ENCODE measurements at places on chromosomes 5 and 9. TPM values are rescaled to one million over a fixed set of nuclear protein-coding genes. Genes with fewer than 3 reads are reported as not detected.

IL9 gene
- total RNA-seq = not detected

EGFLAM gene
- total RNA-seq = 1.3 TPM

RFK gene
- 47.0 TPM for total RNA-seq

SLC6A19 gene
- not detected for total RNA-seq

PCDHB9 gene
- 11.9 TPM for total RNA-seq

PCYOX1L gene
- 13.1 TPM for total RNA-seq

SLC34A1 gene
- not detected for total RNA-seq

CTSL gene
- 20.3 TPM for total RNA-seq

CTXN3 gene
- 0.63 TPM for total RNA-seq

PSMD5 gene
- 31.6 TPM for total RNA-seq

CEMIP2 gene
- total RNA-seq = 123 TPM

INSL6 gene
- total RNA-seq = not detected

ANKRD18A gene
- 8.1 TPM for total RNA-seq

INSYN2B gene
- total RNA-seq = 2.2 TPM

TMEM174 gene
- total RNA-seq = not detected

HSDL2 gene
- 11.6 TPM for total RNA-seq

SURF1 gene
- total RNA-seq = 10.6 TPM

SPATA31A3 gene
- total RNA-seq = not detected

STK10 gene
- total RNA-seq = 19.1 TPM

SPINK7 gene
- not detected for total RNA-seq

CFAP90 gene
- total RNA-seq = 2.8 TPM

SPATA31E1 gene
- total RNA-seq = not detected

ZNG1F gene
- total RNA-seq = 33.8 TPM

PCAT7 gene
- total RNA-seq = not detected

REEP2 gene
- total RNA-seq = 88.3 TPM

TMC1 gene
- 0.94 TPM for total RNA-seq

CER1 gene
- 0.63 TPM for total RNA-seq

QRFP gene
- not detected for total RNA-seq

NMUR2 gene
- total RNA-seq = not detected

RARS1 gene
- total RNA-seq = 128 TPM

GDF9 gene
- 0.94 TPM for total RNA-seq

TMEM252 gene
- total RNA-seq = not detected

ST6GALNAC4 gene
- total RNA-seq = 10.0 TPM

SHLD3 gene
- 10.0 TPM for total RNA-seq

All from parietal lobe (tissue), 2 donors.